ENCODE measurements at places on chromosomes 16 and 17.

DNA sequence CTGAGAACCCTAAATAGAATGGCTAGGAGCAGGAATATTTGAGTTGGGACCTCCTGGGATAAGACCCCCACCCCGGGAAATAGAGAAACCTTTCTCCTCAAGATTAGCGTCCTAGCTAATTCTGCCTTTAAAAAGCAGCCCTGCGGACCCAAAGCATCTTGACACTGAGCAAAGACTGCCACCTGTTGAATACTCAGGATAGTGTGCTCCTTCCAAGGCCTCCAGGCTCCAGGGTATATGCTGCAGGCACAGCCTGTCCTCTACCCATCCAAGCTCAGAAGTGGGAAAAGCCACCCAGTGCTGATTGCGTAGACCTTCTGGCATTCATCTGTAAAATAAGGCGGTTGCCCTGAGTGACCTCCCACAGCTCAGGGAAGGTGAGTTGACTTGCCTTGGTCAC lies 456.2 kb upstream of the DYNLRB2 start:
- no peak for DNase-seq

DNA sequence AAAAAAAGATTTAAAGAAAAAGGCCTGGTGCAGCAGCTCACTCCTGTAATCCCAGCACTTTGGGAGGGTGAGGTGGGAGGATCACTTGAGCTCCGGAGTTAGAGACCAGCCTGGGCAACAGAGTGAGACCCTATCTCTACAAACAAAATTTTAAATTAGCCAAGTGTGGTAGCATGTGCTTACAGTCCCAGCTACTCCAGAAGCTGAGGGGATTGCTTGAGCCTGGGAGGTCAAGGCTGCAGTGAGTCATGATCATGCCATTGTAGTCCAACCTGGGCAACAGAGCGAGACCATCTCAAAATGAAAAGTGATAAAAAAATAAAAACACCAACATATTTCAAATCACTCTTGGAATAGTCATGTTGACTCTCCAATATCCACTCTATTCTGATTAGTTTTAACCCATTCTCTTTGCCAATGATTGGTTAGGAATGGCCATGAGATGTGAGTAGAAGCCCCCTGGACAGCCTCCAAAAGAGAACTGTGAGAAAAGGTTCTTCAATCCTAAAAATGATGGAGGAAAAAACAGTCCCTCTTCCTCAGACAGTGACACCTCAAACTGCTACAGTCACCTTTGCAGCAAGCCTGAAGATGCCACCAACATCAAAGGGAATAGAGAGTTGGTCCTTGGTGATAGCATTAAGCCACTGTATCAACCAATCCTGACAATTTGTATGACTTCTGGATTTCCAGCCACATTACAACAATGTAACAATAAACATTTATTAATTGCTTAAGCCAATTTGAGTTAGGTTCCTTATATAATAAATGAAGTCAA lies 2.9 kb upstream of the KANSL1 start:
- DNase-seq: no peak

GRCh38 chr17:63950940-63951907 lies 19.1 kb upstream of the CD79B start:
- DNase-seq: peak; percentile 80

DNA sequence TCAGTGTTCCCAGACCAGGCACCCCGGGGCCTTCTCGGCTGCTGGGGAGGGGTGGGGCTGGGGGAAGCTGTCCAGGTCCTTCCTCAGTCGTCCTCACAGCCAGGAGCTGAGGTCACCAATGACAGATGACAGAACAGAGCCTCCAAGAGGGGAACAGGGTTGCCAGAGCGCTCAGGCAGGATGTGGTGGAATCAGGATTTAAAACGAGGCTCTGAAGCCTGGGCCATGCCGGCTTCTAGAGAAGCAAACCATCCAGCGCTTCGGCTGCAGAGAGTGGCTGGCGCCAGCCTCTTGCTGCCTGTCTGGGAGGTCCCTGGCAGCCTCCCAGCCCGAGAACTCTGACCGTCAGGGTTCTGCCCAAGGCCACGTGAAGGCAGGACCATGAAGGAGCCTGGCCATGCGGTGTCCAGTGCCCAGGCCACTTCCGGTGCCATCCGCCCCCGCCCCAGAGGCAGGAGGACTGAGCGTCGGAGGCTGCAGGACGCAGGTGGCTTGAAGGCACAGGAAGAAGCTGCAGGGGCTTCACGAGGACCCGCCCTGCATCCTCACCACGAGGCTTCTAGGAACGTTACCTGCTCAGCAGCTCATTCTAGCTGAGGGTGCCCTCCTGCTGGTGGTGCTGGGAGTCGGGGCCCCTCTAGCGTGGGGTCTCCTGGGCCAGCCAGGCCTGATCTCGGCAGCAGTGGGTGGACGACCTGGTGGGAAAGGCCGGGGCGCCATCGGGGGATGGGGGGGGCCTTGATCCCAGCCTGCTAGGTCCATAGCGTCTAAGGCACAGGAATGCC lies 78.5 kb downstream of the KLHDC4 start:
- DNase-seq: no peak

- no peak for DNase-seq
Measured at GRCh38 chr16:53084141-53084541, 29.4 kb downstream of the CHD9 start.

DNA sequence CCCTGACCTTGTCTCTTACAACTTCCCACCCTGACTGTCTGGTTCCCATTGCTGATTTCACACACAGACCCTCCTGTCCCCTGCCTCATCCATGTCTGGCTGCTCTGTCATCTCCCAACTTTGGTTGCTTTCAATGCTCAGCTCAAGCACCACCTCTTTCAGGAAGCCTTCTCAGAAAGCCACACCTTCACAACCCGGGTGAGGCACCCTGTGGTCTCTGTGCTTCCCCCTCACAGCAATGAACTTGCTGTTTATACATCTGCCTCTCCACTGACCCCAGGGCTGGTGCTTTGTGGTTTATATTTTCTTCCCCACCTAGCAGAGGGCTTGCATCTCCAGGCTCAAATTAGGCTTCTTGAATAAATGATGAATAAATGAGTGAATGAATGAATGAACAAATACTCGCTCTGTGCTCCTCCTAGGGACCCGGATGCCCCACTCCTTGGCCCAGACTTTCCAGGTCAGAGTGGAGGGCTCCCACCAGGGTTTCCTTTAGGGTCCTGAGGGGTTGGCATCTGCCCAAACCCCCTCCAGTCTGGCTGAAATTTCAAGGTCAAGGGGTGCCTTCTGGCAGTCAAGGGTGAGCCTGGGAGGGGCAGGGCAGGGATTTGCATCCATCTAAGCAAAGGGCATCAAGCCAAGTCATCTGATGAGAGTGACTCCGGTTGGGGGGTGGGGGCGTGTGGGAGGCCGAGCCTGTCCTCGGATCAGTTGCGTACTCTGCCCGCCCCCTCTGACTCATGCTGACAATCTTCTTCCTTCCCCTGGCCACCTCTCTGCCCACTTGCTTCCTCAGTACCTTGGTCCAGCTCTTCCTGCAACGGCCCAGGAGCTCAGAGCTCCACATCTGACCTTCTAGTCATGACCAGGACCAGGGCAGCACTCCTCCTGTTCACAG lies at the start of gene ITGAX:
TSS of gene ITGAX (plus strand) at position 783 of the 898 bp plus-strand sequence. CDS start at position 862, 79 bp downstream.
- DNase-seq: peak; percentile 69

GRCh38 chr17:40625311-40625710 lies 22.3 kb downstream of the SMARCE1 start:
- DNase-seq: no peak

All from B cell (primary cell).